NCI-H187 treated with DMSO at 0.1 percent for 48 hours (cell line): ENCODE measurements at places on chromosomes 7 and 10.

DNA sequence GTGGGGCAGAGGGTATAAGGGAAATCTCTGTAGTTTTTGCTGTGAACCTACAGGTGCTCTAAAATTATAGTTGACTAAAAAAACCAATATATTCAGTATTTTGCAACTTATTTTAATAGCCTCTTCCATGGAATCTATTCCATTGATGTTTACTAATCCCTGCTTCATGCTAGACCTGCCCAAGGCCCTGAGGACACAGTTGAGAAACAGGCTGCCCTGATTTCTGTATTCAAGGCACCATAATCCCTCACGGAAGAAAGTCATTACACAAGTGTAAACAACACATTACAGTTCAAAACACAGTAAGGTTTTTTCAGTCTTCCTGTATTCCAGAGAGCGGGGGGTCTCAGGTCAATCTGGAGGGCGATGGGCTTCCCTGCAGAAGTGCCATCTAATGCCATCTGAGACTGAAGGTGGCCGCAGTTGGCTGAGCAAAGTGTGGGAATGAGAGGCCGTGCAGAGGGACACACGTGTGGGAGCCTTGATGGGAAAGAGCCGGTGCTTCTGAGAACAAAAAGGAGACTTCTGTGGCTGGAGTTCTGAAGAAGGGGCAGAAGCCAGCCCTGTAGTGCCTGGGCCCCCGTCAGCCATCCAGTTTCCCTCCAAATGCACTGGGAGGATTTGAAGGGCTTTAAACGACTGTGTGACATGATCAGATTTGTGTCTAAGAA lies 146.9 kb downstream of the PTPN20 start:
- DNase-seq: no peak

- no peak for DNase-seq
Observed at GRCh38 chr7:48636391-48637015, 287.8 kb upstream of the CDC14C start.

- DNase-seq: no peak
Observed at GRCh38 chr10:73759512-73760115, 15.4 kb downstream of the SEC24C start.

DNA sequence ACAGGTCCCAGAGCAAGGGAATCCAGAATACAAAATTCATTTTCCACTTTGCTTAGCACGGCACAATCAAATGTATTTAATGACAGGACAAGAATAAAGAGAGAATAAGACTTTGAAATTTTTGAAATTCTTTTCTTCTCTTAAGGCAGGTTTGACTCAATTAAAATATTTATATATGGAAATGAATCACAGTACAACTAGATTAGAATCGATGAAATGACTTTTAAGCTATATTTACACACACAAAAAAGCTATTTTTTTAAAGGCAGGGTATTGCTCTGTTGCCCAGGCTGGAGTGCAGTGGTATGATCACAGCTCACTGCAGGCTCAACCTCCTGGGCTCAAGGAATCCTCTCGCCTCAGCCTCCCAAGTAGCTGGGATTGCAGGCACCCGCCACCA lies 265.4 kb upstream of the SLC26A5 start:
- no peak for DNase-seq

DNA sequence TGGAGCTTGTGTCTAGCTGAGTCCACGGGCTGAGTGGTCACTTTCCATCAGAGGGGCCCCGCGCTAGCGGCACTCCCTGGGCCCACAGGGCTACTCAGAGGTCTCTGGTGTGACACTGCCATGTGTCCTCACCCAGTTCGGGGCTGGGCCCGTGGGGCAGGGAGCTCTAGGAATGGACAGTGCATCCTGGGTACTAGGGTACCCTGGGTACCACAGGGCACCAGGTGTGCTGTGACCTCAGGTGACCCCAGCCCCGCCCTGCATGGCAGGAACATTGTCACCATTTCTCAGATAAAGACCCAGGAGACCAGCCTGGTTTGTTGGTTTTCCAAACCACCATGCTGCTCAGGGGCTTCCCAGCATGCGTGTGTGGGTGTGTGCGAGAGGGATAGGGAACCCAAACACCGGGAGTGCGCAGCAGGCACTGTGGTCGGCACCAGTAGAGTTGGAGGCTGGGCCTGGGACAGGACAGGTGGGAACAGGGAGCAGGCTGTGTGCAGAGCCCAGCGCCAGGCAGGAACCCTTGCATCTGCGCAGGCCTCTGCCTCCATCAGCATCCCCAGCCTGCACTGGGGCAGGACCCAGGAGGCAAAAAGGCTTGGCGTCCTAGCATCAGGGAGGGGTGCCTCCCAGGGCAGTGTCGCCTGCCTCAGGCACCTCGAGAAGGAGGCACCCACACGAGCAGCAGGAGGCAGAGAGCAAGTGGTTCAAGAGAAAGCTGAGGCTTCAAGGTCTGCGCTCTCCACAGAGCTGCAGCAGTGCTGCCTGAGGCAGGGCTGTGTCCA lies 19.4 kb upstream of the CSGALNACT2 start:
- DNase-seq: no peak

DNA sequence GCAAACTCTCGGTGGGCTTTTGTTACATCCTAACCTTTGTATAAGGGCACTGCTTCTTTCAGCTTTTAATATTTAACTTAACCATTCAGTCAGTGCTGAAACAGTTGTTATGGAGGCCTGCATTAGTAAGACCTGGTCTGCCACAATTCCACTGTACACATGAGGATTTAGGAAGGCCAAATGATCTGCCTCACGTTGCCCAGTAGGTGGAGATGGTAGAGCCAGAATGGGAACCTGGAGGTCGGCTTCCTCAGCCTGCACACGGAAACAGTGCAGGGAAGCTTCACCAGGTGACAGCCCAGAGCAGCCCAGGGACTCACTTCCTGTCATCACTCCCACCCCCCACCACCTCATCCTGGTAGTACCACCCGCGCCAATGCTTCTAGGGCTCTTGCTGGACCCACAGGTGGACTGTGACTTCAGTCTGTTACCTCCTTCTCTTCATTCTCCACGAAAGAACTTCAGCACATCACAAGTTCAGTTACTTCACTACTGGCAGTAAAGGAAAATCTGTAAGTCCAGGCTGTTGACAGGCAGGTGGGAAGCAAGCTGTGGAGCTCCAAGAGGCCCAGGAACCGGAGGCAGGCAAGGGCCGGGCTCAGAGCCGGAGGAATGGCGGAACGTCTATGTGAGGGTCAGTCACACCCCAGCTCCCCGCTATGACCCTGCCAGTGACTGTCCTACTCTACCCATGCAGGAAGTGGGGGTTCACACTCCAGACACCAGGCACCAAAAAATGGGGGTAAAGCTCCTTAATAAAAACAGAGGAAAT lies 480.3 kb upstream of the C7orf33 start:
- no peak for DNase-seq

GRCh38 chr10:102247734-102248133 lies 2.4 kb downstream of the GBF1 start:
- DNase-seq: no peak

- DNase-seq: no peak
Observed at GRCh38 chr7:17402628-17403278, 104.3 kb downstream of the AHR start.

DNA sequence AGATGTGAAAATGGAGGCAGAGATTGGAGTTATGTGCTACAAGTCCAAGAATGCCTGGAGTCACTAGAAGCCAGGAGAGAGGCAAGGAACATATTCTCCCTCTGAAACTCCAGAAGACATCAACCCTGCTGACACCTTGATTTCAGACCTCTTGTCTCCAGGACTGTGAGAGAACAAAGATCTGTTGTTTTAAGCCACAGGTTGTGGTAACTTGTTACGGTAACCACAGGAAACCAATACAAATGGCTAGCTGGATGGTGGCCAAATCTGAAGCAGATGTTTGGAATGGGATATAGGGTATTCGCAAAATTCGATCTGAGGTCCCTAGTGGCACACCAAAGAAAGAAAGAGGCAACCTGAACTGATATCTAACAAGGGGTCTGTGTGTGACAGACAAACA lies 129.0 kb downstream of the HERPUD2 start:
- no peak for DNase-seq

DNA sequence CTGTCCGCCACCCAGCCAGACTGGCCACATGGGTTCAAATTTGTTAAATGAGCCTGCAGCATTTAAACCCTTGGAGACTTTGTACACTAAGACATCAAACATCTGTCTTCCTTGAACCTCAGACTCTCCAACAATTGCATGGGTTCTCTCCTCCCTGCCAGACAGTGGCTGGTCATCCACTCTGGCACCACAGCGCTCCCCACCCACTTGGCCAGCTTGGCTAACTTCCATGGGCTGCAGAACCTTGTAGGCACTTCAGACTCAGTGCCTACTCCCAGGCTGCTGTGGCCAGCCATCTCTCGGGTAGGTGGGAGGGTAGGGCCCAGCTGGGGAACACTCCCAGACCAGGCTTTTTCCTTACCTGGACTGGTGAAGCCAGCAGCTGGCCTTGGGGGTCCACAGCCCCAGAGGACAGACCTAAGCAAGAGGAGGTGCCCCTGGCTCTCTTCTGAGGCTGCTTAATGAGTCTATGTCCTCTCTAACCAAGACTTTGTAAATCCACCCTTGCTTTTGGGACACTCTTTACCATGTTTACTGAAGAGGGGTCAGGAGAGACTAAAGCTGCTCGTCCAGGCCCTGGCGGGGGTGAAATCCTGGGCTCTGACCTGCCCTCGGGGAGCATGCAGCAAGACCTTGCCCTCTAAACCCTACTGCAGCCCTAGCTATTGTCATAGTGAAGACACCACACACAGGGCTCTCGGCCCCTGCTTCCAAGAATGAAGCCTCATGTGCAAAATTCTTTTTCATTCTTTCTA lies 82.7 kb downstream of the ARHGAP22 start:
- DNase-seq: no peak

GRCh38 chr10:33501161-33501560 lies 166.7 kb upstream of the NRP1 start:
- no peak for DNase-seq

- no peak for DNase-seq
Observed at GRCh38 chr7:92133737-92134270, 473 bp downstream of the CYP51A1 start.

DNA sequence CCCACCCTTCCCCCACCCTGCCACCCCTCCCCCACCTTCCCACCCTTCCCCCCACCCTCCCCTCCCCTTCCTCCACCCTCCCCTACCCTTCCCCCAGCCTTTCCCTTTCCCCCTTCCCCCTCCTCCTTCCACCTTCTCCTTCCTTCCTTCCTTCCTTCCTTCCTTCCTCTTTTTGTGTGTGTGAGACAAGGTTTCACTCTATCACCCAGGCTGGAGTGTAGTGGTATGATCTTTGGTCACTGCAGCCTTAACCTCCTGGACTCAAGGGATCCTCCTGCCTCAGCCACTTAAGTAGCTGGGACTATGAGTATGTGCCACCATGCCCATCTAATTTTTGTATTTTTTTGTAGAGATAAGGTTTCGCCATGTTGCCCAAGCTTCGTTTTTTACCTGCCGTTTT lies 35.2 kb downstream of the CYP17A1 start:
- no peak for DNase-seq

DNA sequence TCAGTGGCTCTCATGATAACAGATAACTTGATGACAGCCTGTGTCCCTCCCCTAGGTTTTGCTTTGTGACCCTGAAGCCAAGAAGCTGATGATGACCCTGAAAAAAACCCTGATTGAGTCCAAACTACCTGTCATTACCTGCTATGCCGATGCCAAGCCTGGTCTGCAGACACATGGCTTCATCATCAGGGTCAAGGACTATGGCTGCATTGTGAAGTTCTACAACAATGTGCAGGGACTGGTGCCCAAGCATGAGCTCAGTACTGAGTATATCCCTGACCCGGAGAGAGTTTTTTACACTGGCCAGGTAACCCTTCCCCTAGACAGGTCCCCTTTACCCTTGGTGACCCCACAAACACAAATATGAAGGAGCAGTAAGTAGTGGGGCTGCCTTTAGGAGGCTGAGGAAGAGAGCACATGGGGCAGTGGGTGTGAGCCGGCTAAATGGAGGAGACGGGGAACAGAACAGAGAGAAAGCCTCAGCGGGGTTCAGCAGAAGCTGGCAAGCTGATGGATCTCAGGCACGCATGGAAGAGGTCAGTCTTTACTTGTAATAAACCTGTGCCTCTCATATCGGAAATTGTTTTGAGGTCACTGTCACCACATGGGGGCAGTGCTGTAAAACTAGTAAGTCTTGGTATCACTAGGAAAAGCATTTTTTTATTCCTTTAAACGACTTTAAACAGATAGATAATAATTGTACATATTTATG lies 20.2 kb downstream of the PDCD11 start:
- DNase-seq: no peak

DNA sequence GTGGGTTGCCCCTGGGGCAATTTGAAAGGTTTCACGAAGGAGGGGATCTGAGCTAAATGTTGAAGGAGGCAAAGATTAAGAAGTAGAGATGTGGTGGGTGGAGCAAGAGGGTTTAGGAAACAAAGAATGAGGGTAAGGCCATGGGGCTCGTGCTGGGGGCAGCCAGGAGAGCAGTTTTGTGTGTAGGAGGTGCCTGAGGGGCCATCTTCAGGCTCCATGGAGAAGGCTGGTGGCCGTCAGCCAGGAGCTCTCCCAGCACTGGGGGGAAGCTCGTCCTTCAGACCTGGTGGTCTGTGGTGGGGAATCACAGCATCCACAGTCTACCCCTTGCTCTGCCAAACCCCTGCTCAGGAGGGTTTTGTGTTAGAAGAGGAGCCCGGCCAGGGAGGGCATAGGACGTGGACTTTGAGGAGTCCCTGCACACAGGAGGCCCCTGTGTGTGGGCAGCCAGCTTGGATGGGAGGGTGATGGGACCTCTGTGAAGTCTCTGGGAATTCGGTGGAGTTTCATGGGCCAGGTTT lies 11.8 kb upstream of the CXCL12 start:
- no peak for DNase-seq
